ENCODE measurements at places on chromosomes 5 and 9.

GRCh38 chr5:68149189-68149588 is 66.4 kb upstream of the PIK3R1 start:
- DNase-seq, result no peak

GRCh38 chr5:97297063-97297703 is 114.1 kb upstream of the RIOK2 start:
- DNase-seq, result no peak

GRCh38 chr9:123727332-123727731 is 202.6 kb downstream of the DENND1A start:
- DNase-seq, result no peak

GRCh38 chr9:34655394-34655793 is 3.4 kb downstream of the IL11RA start:
- no peak for DNase-seq

DNA sequence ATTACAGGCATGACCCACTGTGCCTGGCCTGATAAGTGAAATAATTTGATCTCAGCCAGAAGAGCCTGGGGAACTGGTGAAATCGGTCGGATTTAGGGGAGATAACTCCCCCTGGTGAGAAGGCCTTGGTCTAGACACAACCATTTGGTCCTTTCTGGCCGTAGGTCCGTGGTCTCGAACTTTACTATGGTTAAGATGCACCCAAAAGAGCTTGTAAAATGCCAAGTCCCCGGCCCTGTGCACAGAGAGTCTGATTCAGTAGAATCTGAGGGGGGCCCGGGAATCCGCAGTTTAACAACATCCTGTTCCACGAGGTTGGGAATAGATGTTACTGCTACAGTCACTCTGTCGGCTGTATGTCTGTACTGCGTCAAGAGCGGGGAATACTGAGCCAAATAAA is 140.7 kb downstream of the C9orf50 start:
- no peak for DNase-seq

DNA sequence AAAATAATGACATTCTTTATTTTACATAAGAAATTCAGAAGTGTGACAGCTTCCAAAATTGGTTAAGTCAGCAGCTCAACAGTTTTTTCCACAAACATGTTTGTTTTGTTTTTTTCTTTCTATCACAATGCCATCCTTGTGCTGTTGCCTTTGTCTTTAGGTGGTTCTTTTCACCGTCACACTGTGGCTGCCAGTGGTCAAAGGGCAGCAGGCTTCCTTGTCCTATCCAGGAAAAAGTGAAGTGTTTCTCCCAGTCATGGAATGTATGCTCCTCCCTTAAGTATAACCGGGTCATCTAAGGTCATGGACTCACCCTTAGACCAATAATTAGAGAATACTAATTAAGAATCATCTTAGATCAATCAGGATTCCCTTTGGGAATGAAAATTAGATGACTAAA is 87.4 kb downstream of the SREK1 start:
- DNase-seq, result no peak

DNA sequence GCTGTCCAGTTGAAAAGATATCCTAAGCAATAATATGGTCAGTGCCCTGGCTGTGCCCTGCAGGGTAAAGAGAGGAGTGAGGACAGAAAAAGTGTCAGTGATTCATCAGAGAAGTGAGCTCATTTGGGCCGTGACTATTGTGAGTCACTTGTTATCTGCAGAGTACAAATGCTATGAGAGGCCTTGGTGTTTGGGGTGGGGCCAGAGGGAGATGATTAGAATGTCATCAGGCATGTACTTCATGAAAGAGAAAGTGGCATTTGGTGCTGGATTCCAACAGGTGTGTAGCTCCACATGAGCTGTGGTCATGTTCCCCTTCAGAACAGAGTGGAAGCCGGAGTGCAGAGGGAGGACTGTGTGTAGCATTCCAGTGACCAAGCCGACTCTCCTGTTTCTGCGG is 174.1 kb downstream of the KDM4C start:
- DNase-seq, result peak; percentile 3

GRCh38 chr9:129341171-129341986 is 163.3 kb upstream of the IER5L start:
- DNase-seq, result no peak

- no peak for DNase-seq
Observed at GRCh38 chr5:1066676-1067075, 45.2 kb downstream of the SLC12A7 start.

GRCh38 chr9:119370816-119371215 is 1.6 kb upstream of the BRINP1 start:
- DNase-seq, result no peak

DNA sequence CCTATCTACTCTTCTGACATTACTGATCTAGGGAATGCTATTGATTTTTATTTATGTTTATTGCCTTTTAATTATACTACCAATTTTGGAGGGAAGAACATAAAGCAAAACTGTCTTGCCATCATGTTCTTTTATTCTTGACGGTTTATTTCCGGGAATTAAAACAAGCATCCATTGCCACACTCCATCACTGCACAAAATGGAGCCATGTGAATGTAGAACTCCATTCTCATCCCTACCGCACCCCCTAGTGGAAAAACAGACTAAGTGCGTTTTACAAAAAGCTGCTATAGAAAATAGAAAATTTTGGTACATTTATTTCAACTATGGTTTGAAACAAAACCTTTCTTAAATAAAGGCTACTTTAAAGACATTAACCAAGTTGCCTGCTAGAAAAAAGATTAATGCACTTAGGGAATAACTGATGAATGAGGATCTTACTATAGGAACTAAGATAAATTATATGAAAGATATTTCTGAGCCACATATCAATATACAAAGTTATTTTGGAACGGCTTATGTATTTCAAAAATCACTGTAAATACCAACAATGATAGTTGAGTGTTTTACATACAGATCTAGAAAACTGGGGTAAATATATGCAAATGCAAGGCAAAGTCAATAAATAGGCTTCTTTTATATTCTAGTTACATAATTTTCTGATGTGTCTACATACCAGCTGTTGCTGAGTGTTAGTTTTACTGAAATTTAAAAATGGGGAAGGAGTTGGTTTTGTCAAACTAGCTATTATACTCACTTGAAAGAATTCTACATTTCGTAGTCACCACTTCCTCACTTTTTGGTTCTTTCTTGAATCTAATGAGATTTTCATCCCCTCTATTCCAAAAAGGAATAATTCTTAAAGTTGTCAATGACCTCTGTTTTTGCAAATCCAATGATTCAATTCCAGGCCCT is 26.5 kb downstream of the OXCT1 start:
- DNase-seq, result no peak

DNA sequence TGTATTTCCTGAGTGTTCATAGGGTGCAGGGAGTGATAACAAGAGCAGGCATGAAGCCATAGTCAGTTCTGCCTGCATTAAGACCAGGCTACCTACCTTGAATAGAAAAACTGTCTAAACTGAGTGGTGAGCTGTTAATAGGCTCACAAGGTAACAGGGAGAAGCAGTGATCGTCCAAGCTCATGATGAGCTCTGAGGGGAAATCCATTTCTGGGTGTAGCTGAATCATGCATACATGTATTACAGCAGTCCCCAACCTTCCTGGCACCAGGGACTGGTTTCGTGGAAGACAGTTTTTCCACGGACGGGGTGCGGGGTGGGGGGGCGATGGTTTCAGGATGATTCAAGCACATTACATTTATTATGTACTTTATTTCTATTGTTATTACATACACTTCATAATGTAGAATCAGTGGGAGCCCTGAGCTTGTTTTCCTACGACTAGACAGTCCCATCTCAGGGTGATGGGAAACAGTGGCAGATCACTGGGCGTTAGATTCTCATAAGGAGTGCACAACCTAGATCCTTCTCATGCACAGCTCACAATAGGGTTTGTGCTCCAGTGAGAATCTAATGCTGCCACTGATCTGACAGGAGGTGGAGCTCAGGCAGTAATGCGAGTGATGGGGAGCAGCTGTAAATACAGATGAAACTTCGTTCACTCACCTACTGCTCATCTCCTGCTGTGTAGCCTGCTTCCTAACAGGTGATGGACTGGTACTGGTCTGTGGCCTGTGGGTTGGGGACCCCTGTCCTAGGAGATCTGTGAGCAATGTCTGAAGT is 100.0 kb upstream of the IL6ST start:
- DNase-seq, result peak; percentile 71

DNA sequence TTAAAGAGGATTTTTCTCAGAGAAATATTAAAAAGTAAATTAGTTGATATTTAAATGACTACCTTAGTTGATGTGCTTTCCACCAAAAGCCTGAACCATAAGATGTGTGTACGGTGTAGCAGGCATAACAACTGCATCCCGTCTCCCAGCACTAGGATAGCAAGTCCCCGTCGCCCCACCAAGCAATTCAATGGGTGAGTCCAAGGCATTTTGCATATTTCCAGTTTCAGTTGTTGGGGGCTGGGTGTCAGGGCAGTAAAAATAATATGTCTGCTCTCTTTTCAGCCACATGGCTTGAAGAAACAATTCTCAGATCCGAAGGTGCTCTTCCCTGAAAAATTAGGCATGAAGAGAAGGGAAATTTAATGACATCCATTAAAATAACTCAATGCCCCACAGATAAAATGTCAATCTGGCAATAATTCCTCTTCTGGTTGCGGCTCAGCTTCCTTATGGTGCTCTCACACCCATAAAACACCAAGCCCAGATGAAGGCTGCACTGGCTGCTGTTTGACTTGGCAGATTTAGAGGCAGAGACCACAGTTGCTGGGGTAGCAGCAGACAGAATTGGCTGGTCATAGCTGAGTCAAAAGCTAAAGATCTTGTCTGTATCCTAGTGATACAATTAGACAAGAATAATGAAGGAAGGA is 124.4 kb upstream of the ADCY2 start:
- DNase-seq, result no peak

DNA sequence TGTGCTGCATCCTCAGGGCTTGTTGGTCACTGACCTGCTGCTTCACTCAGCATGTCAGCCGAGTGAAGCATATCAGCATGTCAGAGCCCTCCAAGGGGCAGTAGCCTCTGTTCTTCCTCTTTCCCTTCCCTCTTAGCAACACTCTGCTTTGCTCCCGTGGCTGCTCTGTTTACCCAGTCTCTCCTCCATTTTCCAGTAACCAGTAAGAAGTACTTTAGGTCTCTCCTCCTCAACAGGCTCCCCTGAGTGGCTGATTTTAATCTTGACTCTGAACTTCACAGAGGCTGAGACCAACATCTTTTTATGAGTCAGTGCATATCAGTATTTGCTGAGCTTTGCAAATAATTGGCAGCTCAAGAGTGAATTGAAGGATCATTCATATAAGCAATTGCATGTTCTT is 18.6 kb upstream of the ADRB2 start:
- no peak for DNase-seq

DNA sequence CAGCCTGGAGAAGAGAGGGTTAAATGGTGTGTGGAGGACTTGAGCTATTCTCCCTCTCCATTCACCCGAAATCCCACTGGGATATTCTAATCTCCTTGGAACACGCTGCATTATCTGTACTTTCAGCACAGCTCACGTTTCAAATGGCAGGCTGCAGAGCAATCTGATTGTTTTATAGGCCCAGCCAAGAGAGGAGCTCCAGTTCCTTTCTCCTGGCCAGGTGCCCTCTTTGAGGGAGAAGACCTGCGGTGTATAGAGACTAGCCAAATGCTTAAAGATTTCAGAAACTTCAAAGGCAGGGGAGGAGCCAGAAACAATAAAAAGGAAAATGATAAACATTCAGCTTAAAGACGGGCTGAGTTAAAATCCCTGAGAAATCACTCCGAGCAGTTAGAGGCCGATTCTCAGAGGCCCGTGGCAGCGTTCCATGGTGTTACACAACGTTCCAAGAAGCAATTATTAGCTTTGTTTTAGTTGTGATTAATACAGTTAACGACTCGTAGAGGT is 564.0 kb upstream of the KLF4 start:
- no peak for DNase-seq

DNA sequence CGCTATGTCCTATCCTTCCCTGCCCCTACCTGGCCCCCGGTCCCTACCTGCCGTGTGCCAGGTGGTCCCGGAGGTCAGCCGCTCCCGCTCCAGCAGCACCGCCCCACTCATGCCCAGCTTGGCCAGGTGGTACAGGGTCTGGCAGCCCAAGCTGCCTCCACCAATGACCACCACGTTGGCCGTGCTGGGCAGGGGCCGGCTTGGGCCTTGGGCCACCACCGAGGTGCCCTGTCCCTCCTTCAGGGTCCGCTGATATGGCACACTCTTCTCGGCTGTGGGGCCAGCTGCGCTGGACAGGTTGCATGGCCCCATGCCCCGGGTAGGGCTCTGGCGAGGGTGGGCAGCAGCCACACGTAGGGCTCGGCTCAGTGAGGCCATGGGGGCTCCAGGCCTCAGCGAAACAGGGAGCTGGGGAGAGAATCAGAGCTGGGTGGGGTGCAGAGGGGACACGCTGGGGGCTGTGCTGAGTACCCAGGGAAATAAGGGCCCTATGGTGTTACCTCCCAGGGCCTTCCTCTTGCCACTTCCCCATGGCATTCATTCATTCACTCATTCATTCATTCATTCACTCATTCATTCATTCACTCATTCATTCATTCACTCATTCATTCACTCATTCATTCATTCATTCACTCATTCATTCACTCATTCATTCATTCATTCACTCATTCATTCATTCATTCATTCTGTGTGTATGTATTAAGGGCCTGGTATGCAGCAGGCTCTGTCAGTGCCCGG is 4.2 kb downstream of the SARDH start:
- no peak for DNase-seq

GRCh38 chr5:143316844-143317631 is 86.4 kb downstream of the NR3C1 start:
- DNase-seq, result no peak

GRCh38 chr9:134435550-134436378 is 109.5 kb downstream of the RXRA start:
- DNase-seq, result no peak

- no peak for DNase-seq
Observed at GRCh38 chr9:20358207-20358606, 264.1 kb downstream of the MLLT3 start.

DNA sequence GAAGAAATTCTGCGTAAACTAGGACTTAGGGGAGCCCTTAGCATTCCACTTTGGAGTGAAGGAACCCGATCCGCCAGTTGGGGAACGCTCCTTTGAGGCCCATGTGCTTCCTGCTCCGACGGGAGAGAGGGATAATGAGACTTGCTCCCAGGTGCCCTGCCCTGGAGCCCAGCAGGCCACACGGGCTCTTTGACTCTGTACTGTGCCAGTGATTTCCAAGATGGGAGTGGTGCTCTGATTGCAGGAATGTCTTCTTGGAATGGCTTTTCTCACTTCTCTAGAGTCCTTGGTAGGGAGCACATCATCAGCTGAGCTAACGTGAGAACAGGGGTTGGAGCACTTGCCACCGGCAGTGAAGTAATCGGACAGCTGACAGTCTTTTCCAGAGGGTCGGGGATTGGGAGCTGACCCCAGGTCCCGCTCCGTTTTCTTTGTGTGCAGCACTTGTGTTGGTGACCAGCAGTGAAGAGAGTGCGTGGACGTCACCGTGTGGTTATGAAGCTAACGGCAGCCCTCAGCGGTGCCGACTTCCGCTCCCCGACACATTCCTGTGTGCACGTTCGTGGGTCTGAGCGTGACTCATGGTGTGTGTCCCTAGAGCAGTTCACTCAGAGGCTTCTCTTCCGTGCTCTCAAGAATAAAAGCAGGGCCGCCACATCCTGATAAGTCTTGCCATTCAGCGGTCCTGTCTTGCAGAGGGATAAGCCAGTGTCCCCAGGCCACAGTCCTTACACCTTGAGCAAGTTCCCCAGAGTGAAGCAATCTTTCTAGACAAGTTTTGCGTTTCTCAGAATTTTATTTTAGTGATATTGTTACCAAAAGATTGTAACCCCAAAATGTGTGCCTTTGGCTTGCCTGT is 25.6 kb downstream of the ABL1 start:
- DNase-seq, result no peak

Measured in stimulated activated CD4-positive, alpha-beta T cell treated with anti-CD3 and anti-CD28 coated beads, Interleukin-12 subunit alpha, Interleukin-12 subunit beta, amount 100 ng/mL, for 48 hours (primary cell).